ENCODE measurements at places on chromosomes 4 and X.

- peak; percentile 32 for DNase-seq
Observed at GRCh38 chr4:101307899-101308298, 39.4 kb downstream of the PPP3CA start.

- peak; percentile 20 for DNase-seq
Observed at GRCh38 chrX:102658556-102658955, 7.3 kb downstream of the GPRASP1 start.

DNA sequence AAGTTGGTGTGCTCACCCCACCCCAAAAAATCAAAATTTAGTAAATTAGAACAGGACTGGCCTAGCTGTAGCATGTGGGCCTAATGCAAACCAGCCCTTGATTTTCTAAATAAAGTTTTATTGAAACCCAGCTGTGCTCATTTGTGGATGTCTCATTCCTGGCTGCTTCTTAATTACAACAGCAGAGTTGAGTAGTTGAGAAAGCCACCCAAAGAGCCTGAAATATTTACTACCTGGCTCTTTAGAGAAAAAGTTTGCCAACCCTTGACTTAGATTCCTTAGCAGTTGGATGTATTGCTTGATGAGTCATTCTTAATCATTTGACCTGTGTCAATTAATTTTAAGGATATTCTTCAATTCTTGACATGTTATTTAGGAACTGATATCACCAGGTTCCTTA, 168.3 kb upstream of the PUDP start:
- peak; percentile 69 for DNase-seq

DNA sequence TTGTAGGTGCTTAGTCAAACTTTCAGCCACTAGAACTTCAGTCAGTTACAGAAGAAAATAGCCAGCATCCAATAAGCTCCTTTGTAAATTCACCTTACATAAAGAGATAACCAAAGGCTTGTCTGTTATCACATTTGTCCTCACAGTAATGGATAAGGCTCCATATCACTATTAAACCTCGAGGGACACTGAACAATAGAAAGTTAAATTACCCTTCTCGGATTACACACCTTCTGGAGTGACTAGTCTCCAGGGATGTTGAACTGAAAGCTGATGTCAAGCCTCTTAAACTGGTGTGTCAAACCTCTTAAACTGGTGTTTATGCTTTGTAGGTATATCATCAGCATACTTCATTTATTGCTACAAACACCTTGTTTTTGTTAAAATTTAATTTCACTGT, 639.0 kb downstream of the CENPC start:
- no peak for DNase-seq

- DNase-seq = no peak
Observed at GRCh38 chrX:48848847-48849246, 13.4 kb upstream of the PCSK1N start.

DNA sequence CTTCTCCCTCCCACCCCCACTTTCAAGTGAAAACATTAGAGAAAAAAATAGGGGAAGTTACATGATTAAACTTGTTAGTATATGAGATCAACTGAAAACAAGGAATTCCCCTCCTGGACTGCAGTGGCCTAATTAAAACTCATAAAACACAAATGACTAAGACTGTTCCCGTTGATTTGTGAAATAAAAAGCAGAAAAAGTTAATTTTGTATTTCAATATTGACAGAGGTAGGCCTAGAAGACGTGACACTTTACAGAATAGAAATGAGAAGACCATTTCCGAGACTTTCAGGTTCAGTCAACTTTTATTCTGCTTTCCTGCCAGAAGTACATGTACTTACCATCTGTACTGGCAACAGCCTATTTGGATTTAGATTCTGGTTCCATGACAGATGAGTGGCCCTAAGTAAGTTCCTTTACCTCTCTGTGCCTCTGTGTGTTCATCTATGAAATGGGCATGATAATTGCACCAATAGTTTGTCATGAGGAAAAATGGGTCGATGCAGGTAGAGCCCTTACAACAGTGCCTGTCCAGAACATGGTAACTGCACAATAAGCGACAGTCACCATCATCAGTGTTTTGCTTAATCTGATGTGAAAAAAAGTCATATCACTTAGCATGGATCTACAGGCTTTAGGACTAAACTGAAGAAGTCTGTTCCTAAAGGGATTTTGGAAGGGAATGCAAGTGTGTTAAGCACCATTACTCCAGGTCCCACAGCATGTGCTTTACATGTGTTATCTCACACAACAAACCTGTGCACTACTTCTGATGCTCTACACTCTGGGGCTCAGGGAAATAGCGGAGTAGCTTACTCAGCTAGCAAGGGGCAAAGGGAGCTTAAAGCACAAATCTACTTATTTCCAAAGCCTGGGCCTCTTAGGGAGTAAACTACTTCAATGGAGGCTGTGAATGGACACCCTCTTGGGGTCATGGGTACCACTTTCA, 562.3 kb upstream of the DIPK2B start:
- no peak for DNase-seq

DNA sequence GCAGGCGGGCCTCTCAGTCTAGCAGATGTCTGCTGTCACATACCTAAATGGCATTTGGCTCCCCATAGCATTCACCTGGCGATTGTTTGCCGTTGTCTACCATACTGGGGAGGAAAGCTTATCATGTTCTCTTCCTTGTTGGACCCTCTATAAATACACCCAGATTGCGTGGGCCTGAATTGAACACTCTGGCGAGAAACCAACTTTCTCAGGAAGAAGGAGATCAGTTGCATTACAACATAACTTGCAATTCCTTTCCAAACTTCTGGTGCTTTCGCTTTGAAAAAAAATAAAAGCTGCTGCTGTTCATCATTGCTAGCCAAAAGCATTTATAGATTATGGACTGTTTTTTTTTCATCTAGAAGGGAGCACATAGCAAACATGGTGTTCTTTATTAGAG, 230.0 kb upstream of the GPC4 start:
- no peak for DNase-seq

DNA sequence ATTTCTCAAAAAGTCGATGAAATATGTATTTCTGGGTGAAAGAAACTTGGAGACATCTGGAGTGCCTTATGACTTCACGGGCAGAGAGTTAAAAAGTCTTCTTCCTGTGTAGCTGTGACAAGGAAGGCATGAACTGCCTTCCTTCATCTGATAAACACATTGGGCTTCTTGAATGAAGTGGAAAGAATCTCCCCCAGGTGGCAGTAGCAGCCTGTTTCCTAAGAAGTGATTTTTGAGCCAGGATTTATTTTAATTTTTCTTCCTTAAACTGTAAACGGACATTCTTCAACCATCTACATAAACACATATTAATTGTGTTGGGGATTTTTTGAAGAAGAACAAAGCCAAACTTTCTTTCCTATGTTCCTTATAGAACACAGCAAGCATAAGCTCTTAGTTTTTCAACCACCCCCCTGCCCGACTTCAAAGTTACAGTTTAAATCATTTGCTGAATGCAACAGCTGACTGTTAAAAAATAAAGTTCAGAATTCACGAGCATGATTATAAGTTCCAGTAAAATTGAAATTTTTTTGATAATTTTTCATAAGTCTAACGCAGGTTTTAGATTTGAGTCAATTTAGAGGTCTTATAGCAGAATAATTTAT, 980 bp upstream of the GIMD1 start:
- peak; percentile 71 for DNase-seq

- DNase-seq = peak; percentile 27
Observed at GRCh38 chrX:82765811-82766210, 742.3 kb upstream of the POU3F4 start.

DNA sequence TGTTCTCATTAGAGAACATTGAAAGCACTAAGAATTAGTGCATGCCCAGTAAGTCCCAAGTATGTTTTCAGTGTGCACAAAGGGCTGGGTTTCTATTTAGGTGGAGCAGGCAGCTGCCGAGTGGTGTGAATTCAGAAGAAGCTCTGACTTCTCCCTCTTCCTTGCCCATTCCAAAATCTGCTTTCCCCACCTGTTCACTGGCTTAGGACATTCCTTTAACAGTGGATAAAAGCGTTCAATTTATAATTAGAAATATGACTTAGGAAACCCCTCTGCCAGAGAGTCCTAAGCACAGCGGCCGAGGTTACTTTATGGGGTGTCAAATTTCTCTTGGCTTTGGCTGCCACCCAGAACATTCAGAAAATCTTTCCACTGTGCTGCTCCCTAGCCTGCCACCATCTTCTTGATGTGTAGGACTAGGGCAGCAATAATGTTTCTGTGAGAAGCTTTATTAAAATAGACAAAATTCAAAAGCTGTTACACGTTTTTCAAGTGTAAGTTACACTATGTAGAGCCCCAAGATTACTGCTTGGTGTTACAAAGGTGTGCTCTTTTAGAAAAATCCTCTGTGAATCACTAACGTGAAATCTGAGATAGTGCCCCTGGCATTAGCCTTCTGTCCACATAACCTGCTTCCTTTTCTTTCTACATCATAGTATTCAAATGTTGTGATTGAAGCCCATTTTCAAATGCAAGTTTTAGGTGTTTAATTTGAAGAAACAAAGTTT, 191.6 kb upstream of the ANKRD50 start:
- peak; percentile 57 for DNase-seq

- no peak for DNase-seq
Observed at GRCh38 chr4:22500128-22500611, 15.7 kb downstream of the ADGRA3 start.

DNA sequence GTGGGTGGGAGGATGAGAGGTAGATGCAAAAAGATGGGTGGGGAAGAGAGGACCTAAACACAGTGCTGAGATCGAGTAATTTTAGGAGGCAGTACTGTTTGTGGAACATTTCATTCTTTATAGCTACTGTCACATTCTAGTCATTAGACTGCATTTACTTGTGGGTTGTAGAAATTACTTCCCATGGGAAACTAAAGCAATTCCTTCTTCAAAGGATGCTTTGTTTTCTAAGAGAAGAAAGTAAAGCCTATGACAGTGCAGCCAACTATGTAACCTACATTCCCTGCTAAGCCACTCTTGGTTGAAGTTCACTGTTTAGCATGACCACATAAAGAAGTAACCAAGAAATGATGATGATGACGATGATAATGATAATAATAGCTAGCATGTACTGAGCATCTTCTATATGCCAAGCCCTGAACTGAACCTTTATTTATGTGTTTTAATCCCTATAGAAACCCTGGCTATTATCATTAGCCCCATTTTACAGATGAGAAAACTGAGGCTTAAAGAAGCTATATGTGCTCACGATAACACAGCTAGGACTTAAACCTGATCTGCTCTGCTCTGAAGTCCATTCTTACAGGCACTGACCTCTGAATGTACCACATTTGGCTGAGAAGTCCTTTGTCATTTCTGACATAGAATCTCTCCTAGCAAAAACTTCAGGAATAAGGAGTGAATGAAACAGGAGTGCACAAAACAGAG, 114.5 kb upstream of the KIT start:
- peak; percentile 50 for DNase-seq

DNA sequence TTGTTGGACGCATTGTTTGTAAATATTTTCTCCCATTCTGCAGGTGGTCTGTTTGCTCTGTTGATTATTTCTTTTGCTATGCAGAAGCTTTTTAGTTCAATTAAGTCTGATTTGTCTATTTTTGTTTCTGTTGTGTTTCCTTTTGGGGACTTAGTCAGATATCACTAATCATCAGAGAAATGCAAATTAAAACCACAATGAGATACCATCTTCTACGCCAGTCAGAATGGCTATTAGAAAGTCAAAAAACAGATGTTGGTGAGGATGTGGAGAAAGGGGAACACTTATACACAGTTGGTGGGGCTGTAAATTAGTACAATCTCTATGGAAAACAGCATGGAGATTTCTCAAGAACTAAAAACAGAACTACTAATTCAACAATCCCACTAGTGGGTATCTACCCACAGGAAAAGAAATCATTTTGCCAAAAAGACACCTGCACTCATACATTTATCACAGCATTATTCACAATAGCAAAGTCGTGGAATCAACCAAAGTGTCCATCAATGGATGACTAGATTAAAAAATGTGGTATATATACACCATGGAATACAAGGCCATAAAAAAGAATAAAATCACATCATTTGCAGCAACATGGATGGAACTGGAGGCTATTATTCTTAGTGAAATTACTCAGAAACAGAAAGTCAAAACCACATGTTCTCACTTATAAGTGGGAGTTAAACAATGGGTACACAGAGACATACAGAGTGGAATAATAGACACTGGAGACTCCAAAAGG, 8.1 kb downstream of the COQ2 start:
- DNase-seq = no peak

DNA sequence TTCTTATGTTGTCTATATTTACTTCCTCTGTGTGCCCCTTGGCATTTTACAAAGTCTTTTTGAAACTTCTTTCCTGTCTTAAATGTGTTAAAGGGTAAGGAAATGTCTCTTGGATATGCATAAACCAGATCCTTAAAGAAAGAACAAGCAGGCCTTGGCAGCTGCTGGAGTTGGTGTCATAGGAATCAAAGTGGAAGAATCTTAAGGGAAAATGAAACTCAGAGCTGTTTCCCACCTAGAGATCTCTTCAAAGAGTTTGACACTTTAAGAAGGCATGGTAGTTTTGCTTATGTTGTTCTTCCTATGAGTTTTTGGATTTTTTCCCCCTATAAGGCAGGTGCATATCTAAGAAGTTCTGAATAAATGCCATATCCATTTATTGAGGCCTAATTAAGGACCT, 37.0 kb upstream of the CWH43 start:
- no peak for DNase-seq

- peak; percentile 1 for DNase-seq
Observed at GRCh38 chrX:132270021-132270420, 50.8 kb upstream of the RAP2C start.

GRCh38 chrX:54807524-54808108, at the start of gene MAGED2:
Gene MAGED2, plus strand, starts transcription at chrX:54807745. Its CDS starts 1,587 bp downstream, at chrX:54809332.
- DNase-seq = no peak

DNA sequence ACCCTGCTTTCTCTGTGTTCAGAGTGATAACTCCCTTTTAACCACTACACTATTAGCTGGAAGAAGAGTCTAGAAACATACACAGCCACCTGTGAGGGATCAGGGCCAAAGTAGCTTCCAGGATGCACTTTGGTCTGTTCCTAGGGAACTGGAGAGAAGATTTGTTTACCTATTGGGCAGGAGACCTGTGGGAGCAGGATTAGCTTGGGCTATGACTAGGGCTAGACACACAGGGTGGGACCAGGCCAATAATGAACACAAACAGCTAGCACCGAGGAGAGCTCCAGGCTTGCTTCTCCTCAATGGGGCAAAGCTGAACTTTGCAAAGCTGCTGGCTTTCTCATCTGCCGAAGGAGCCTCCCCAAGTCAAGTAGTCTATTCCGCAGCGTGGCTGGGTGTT, 24.4 kb upstream of the MAP7D3 start:
- no peak for DNase-seq

DNA sequence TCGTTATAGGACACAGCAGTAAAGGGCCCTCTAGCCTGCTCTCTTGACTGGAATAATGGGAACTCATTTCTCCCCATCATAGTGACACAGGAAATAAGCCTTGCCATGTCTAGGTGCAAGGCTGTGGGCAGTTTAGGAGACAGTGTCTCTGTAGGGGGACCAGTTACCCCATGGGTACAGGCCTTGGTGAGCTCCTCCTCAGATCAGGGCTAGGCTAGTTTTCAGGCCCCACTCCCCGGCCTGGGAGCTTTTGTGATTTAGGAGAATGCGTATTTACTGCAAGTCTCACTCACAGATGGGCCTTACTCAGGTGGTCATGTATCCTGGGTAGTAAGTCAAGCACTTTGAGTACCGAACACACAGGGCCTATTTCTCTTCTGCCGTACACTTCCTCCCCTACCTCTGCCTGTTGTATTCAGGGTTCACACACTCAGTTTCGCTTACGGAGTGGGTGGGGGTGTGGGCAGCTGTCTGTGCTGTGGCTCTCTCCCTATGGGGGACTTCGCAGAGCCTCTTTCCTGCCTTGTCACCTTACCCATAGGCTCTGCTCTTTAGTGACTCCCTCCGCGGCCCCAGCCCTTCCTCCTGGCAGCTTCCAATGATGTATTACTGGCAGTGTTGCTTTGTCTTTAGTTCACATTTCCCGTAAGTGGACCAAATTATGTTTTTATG, 34.2 kb downstream of the FAM193A start:
- DNase-seq = no peak

- DNase-seq = peak; percentile 18
Observed at GRCh38 chr4:159027535-159027934, 75.3 kb upstream of the RAPGEF2 start.
